Forelimb muscle (tissue), 1 donor: ENCODE measurements at places on chromosomes 1 and 21.

DNA sequence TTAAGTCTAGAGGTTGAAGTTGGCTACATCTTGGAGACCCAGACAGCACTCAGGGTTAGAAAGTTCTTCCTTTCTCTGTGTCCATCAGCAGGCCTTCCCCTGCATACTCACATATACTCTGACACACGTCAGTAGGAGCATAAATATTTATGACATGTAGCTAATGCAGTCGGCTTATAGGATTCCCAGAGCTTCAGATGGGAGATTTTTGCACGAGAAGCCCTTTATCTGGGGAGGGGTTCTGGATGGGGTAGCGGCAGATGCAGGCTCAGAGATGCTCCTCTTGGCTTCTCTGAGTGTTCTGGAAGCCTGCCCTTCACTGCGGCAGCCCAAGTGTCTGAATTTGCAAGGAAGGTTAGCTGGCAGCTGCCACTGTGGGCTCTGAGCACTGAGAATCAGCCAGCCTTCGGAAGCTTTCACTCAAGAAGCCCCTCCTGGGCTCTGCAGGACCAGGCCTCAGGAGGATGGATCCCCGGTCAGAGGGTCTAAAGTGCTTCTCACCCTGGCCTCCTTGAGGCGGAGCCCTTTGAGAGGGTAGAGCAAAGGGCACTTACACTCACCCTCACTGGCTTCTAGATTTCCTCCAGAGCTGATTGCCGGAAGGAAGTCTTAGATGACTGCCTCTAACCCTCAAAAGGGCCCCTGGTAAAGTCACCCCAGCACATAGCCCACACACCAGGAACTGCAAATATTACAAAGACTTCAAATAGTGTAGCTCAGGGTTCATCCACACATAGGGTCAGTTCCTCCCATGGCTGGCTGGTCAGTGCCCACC lies 68.1 kb upstream of the NFASC start:
- no peak for DNase-seq

GRCh38 chr1:59138402-59138801 lies 158.5 kb upstream of the FGGY start:
- DNase-seq = no peak

GRCh38 chr1:94672934-94673333 lies 131.4 kb upstream of the F3 start:
- no peak for DNase-seq

GRCh38 chr1:221097479-221098281 lies 218.4 kb downstream of the HLX start:
- DNase-seq = no peak

DNA sequence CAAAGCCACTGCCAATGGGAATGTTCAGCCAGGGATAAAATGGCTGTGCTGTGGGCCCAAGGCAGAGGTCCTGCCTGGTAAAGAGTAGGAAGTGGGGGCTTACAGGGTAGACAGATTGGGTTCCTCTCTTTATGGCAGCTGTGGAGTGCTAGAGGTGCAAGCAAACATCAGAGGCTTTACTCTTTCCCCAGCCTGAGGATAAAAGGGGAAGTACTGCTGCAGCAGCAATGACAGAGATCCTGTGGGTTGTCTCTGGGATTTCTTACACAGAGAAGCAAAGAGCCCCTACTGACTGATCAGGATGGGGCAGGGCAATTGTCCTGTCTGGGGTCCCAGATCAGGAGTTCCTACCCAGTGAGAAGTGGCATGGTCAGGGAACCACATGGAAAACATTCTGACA lies 54.2 kb downstream of the DRAM2 start:
- no peak for DNase-seq

- DNase-seq = no peak
Measured at GRCh38 chr1:29234471-29234870, 1.9 kb upstream of the PTPRU start.

GRCh38 chr1:45930258-45931150 lies 127.1 kb downstream of the MAST2 start:
- no peak for DNase-seq

DNA sequence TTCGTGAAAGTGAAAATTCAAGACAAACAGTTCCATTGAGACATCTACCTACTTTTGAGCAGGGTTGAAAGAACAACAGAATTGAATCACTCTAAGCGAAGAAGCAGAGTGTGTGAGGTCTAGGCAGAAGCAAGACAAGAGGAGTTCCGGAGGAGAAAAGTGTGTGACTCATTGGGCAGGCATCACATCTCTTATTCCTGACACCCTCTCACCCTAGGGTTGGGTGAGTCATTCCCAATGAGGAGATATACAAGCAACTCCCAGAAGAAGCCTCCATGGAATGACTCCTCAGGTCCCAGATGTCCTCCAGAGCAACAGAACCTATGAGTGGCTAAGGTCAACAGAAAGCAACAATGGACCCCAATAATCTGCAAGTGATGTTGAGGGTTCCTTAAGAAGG lies 138.1 kb downstream of the TPR start:
- no peak for DNase-seq

DNA sequence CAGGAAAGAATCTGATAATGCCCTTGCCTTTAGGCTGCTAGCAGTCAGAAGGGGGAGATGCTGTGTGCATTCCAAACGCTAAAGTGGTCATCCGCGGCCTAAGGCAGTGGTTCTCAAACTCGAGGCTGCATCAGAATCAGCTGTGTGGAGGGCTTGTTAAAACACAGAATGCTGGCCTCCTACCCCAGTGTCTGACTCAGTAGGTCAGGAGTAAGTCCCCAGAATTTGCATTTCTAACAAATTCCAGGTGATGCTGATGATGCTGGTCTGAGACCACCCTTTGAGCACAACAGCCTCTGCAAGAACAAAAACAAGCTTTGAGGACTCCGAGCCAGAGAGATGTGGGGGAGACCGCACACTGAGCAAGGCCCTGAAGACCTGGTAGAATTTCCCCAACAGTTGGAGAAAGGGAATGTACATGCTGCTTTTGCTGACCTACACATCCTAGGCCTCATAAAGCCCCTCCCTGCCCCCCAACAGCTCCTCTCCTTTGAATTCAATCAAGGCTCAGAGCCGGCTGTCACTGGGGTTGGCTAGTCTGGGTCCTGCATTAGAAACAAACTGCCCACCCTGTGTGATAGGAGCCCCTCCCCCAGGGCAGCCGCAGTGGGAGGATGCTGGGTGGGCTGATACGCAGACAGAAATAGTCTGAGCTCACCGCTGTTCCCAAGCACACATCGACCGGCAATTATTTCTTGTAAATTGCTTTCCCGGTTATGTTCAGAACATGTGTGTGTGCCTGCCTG lies 27.1 kb downstream of the SHISAL2A start:
- DNase-seq = no peak

DNA sequence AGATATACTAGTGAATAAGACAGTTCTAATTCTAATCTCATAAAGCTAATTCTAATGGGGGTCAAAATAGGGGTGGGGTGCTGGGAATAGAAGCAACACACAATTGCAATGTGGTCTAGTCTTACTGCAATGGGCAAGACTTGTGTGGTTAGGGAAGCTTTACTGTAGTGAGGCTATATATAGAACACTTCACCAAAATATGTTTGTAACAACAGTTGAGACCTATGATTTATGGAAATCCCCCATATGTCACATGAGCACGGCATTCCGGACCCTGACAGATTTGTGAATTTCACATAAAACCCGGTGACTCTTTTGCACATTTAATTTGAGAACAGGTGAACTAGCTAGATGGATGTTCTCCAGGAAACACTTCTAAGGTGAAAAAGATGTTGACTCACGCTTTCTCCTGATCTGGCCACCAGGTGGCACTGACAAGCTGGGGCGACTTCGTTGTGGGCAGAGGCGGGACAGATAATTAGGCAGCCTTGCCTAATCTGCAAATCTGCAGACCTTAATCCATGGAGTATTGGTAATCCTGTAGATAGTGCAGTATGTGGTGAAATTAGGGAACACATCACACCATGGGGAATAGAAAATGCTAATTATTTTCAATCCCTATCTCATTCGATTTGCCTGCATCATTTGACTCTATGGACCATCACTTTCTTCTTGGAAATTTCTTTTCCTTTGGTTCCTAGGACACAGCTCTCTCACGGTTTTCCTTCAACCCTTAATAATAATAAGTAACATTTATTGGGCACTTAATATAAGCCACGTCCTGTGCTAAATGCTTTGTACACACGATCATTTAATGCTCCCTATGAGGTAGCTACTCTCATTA lies 37.7 kb downstream of the KIAA0040 start:
- DNase-seq = no peak

- no peak for DNase-seq
Measured at GRCh38 chr1:84757301-84757700, 67.0 kb upstream of the SSX2IP start.

GRCh38 chr1:50333595-50333974 lies 89.7 kb downstream of the DMRTA2 start:
- no peak for DNase-seq

- DNase-seq = no peak
Measured at GRCh38 chr1:163399976-163400601, 78.3 kb downstream of the NUF2 start.

- DNase-seq = no peak
Measured at GRCh38 chr1:228058172-228058948, 24.1 kb upstream of the ARF1 start.

DNA sequence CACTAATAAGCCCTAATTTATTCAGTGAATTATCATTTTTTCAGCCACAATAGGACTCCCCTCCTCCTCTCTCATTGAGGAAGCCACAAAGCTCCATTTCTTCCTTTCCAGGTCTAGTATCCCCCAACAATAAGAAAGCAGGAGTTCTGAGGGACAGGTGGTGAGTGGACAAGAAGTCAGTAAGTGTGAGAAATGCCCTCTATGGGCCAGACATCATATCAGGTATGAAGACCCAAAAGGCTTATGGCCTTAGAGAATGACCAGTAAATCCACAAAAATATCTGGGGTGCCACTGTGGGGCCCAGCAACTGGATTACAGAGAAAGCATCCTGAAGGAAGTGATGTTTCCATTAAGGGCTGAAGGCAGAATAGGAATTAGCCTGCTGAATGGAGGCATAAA lies 175.7 kb downstream of the TRIM33 start:
- DNase-seq = no peak

DNA sequence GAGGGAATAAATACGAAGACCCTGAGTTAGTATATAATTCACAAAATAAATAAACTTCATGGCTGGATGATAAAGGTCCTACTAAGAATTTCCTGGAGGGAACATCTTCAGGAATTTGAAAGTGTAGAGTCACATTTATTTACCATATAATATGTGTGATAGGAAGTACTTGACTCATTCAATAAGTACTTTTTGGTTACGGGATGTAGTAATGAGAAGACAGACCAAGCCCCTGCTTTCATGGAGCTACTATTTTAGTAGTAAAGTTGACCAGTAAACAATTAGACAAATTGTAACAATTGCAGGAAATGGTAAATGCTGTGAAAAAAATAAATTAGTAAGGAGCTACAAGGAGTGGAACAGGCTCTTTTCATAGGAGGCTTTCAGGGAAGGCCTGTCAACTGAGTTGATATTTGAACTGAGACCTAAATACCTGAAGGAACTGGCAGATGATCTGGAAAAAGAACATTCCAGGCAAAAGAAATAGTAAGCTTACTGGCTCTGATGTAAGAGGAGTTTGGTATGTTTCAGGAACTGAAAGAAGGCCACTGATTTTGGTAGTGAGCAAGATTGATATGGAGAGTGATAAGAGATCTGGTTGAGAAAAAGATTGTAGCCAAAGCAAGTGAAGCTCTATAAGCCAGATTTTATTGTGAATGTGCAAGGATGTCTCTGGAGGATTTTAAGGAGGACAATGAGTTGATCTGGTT lies 36.2 kb downstream of the CAMSAP2 start:
- no peak for DNase-seq

GRCh38 chr1:243249214-243249613 lies 5.9 kb downstream of the CEP170 start:
- no peak for DNase-seq

GRCh38 chr1:50105433-50105832 lies 3.3 kb upstream of the ELAVL4 start:
- no peak for DNase-seq

DNA sequence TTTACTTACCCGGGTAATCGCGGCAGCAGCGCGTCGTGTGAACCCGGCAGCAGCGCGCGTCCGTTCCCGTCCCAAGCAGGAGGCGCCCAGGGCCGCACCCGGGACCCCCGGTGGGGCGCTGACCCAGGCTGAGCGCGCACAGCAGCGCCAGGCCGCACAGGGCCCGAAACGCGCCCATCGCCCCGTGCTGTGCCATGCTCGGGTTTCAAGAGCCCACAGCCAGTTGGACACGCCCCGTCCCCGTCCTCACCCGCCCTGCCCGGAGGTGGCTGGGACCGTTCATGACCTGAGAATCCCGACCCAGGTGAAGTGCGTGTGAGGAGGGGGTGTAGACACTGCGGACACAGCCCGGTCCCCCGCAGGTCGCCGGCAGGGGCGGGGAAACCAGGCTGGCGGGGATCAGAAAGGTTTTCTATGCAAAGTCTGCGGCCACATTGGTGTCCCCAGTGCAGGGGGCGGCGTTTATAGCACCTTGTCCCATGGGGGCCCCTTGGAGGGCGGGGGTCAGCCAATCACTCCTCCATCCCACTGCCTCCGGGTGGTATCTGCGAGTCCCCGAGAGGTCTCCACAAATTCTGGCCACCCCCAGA lies at the start of gene TNFRSF18:
Gene TNFRSF18 (minus strand): TSS at position 217 of the 590 bp plus-strand sequence. CDS start 21 bp downstream, at position 196.
- no peak for DNase-seq

DNA sequence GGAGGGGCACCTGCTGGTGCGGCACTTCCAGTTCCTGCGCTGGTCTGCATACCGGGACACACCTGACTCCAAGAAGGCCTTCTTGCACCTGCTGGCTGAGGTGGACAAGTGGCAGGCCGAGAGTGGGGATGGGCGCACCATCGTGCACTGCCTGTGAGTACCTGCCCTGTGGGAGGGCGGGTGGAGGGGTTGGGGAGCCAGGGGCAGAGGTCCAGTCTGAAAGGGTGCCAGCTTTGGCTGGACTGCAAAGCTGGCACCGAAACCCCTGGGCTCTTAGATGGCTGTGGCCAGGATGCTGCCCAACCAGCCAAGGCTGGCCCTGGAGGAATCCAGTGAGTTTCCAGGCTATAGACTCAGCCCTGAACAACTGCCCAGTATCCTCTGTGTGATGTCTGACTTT lies 87.3 kb downstream of the PTPRU start:
- DNase-seq = no peak

DNA sequence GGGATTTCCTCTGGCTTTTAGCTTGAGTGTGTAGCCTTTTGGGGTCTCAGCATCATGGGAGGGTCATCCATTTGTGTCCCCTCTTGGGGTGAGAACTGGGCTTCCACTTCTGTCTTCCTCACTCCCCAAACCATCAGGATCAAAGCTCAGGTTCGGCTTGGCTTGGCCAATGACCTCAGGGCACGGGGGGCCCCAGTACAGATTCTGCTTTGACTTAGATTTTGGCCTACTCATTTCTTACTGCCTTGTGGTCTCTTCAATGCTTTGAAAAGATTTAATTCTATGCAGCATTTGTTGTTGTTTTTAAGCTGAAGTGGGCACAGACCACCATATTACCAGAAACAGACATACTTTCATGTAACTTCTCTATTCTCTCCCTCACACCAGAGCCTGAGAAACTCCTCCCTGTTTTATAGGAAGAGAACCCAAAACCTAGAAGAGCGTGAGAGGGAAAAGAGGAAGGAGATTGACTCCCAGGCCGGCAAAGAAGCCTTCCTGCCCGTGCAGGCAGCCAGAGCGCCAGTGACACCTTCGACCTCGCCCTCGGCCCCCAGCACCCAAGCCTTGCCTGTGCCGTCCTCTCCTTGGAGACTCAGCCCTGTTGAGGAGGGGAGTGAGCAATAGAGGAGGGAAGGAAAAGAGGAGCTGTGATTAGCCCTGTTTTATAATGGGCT lies 1.9 kb upstream of the S100A3 start:
- no peak for DNase-seq
